Ovary (tissue), 10 donors: ENCODE measurements at places on chromosomes 12 and 14.

DNA sequence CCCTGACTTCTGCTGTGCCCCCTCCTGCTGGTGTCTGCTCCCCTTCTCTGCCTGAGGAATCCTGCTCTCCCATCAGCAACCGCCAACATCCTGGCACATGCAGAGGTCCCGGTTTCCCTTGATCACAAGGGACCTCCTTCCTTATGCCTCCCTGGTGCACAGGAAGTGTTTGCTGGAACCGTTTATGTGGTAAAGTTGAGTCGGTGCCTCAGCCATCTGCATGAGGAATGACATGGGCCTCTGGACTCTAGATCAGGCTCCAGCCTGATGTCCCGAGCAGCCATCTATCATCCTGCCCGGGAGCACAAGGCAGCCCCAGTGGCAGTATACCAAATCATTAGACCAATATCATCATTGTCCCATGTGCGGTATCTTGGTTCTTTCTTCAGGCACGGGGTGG is 90.4 kb downstream of the BORCS5 start:
- no peak for DNase-seq

GRCh38 chr14:23544511-23545447 is 6.8 kb downstream of the ZFHX2 start:
- no peak for DNase-seq

GRCh38 chr14:80780500-80780899 is 161.0 kb downstream of the CEP128 start:
- no peak for DNase-seq

DNA sequence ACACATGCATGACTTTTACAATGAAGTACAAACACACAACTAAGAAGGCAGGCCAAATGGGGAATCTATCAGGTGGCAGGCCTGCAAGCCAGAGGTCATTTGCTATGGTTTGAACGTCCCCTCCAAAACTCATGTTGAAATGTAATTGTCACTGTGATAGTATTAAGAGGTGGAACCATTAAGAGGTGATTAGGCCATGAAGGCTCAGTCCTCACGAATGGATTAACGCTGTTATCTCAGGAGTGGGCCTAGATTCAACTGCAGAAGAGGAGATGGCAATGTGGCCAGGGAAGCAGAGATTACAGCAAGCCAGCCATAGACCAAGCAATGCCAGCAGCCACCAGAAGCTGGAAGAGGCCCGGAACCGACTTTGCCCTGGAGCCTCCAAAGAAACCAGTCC is 13.5 kb upstream of the ACTR6 start:
- no peak for DNase-seq

GRCh38 chr14:33401311-33401710 is 462.6 kb downstream of the NPAS3 start:
- no peak for DNase-seq

DNA sequence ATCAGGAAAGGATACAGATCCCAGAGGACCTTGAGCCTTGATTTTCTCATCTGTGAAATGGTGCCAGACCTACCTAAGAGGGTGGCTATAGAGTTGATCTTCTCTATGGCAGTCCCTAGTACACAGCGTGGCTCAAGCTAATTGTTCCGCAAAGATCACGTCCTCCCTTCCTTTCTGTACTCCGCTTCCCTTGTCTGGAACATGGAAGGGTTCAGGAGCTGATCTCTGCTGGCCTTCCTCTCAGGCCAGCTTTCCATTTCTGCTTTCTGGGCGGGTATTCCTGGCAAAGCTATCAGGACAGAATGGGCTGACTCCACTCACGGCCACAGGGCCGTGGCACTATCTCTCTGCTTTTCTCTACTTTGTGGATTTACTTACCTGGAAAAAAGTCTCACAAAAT is 6.5 kb downstream of the CAMKK2 start:
- no peak for DNase-seq

GRCh38 chr12:49635036-49635435 is 11.7 kb downstream of the PRPF40B start:
- no peak for DNase-seq

- DNase-seq = peak; percentile 86
These were observed 1.3 kb downstream of the ARHGEF40 start for GRCh38 chr14:21071225-21072030.

DNA sequence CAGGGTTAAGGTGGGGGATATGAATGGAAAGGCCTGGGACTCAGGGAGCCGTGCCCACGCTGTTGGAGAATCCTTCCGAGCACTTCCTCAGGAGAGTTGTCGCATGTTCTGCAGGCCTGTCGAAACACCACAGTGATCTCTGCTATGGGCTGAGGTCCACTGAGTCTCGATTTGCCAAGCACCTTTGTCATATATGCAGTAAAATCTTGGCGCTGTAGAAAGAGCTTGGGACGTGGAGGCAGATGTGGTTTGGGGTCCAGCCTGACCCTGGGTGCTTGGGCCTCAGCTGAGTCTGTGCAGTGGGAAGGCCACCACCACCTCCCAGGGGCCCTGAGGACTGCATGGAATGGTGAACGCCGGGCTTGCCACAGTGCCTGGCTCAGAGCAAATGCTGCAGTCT is 32.9 kb downstream of the C14orf132 start:
- DNase-seq = no peak

GRCh38 chr12:119727600-119728443 is 59.9 kb downstream of the PRKAB1 start:
- DNase-seq = no peak

GRCh38 chr12:66627270-66627987 is 51.4 kb downstream of the GRIP1 start:
- no peak for DNase-seq

DNA sequence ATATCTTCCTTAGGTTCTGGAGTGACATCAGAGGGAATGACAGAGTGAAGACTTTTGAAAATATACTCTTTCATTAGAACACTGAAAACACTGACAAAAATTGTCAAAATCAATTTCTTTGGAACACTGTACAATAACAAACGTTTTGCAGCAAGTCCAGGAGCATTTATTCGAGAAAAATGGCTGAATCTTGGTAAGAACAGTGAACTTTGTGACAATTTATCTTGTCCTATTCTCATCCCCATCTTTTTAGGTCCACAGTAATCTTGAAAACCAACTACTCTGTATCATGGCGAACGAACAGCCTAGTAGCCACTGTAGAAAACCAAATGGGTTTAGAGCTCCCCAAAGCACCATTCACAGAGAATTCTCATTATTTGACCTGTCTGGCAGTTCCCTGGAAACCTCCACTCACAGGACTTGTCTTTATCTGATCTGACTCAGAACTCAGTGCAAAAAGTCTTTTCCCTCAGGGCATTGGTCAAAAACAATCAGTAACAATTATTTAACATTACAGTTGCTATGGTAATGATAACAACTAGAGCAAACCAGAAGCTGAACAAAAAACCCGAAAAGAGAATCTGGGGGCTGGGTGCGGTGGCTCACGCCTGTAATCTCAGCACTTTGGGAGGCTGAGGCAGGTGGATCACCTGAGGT is 20.3 kb upstream of the PPP2R5E start:
- no peak for DNase-seq

GRCh38 chr12:26978801-26979200 is 35.4 kb downstream of the TM7SF3 start:
- no peak for DNase-seq

- DNase-seq = no peak
These were observed 357.9 kb upstream of the TMEM132C start for GRCh38 chr12:127909041-127909440.

GRCh38 chr14:93654599-93654998 is 133.7 kb downstream of the PRIMA1 start:
- DNase-seq = no peak

DNA sequence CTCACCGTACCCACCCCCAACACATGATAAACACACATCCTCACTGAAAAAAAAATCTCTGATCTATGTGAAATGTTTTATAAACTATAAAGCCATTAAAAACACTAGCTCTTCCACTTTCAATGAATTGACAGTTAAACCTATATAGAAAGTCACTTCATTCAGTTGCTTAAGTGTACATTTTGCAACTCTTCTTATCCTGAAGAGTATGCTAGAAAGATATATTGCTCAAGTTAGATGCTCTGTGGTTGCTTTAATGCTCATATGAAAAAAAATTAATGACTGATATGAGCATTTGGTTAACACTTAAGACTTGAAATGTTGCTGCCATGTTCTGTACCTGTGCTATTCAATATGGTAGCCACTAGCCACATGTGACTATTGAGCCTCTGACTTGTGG is 21.0 kb upstream of the MIA2 start:
- DNase-seq = no peak

DNA sequence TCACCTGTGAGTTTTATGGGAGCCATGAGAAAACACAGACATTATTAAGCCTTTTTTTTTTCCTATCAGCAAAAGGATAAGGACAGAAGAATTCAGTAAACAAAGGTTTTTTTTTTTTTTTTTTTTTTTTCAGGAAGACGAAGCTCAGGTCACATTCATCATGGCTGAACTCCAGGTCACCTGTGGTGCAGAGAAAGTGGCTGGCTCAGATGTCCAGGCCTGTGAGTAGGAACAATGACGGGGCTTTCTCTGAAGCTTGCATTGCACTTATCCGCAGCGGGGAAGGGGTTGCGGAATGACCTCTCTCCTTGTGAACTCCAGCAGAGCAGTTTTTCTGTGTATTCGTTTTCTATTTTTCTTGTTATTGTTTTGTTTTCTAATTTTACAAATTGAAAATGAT is 759.6 kb upstream of the TMEM132C start:
- no peak for DNase-seq

- no peak for DNase-seq
These were observed 122.0 kb downstream of the TMEM117 start for GRCh38 chr12:43957732-43958372.

DNA sequence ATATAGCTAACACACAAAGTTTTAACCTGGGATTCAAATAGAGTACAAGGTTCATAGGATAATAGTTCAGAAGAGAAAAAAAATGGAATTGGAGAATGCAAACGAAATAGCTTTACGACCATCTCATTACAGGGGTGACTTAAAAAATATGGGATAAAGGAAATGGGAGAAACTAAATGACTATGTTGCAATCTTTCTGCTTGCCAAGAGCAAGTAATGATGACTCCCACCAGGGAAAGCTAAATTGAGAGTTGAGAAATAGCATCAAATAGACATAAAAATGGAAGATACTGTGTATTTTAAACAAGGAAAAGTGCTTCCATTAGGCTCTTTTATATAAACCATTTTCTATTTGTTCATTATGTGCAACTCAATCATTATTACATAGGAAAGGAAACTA is 155.7 kb upstream of the ATXN7L3B start:
- no peak for DNase-seq

- DNase-seq = no peak
These were observed 20.7 kb downstream of the PELI2 start for GRCh38 chr14:56138928-56139327.

- no peak for DNase-seq
These were observed 62.7 kb upstream of the PELI2 start for GRCh38 chr14:56055511-56055910.

- no peak for DNase-seq
These were observed 57.0 kb downstream of the PHLDA1 start for GRCh38 chr12:75974323-75975187.

DNA sequence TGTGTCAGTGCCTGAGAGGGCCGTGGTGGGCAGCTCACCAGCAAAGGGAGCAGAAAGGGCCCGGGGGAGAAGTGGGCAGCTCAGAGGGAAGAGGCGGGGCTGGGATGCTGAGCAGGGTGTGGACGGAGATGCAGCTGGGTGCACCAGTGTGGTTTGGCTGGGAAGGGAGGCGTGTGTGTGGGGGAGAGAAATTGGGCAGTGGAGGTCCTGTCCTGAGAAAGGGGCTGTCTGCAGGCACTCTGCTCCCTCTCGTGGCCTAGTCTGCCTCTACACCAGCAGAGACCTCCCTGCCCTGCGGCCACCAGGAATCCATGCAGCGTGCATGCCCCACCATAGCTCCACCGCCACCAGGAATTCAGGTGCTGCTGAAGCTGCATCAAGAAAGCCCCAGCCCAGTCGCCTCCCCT is 6.4 kb downstream of the TMEM121 start:
- DNase-seq = no peak

DNA sequence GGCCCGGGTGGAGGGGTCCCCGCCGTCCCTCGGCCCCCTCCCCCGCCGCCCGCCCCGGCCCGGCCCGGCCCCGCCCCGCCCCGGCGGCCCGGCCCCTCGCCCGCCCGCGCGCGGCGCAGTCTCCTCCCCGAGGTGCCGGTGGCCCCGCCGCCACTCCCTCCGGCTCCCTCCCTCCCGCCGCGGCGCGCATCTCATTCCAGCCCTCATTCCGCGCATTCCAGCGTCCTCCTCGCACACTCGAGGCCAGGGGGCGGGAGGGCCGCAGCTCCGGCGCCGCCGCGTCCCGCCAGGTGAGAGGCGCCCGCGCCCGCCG is at the start of gene TEAD4:
TSS of gene TEAD4 (plus strand) at position 206 of the 313 bp plus-strand sequence.
- DNase-seq = peak; percentile 56

DNA sequence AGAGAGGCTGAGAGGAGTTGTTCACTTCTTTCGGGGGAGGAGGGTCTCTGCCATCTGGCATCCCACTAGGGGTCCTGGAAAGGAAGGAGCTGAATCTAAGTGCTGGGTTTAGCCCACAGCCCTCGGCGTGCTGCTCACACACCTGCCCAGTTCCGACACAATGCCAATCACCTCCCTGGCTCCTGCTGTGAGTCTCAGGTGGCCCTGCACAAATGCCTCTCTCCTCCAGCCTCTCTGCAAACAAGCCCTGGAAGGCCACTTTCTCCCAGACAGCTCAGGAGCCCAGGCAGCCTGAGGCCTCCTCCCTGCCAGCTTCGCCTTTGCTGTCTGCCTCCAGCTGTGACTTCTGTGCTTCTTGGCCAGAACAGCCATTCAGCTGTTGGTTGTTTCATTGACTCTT is 51.2 kb downstream of the SMIM41 start:
- DNase-seq = no peak

GRCh38 chr14:53964249-53964648 is 7.6 kb upstream of the BMP4 start:
- DNase-seq = no peak

- DNase-seq = no peak
These were observed 8.8 kb upstream of the KRT74 start for GRCh38 chr12:52582486-52582885.

- no peak for DNase-seq
These were observed 402.9 kb upstream of the PDE3A start for GRCh38 chr12:19965196-19966038.

GRCh38 chr12:117850048-117850447 is 118.7 kb downstream of the KSR2 start:
- no peak for DNase-seq

DNA sequence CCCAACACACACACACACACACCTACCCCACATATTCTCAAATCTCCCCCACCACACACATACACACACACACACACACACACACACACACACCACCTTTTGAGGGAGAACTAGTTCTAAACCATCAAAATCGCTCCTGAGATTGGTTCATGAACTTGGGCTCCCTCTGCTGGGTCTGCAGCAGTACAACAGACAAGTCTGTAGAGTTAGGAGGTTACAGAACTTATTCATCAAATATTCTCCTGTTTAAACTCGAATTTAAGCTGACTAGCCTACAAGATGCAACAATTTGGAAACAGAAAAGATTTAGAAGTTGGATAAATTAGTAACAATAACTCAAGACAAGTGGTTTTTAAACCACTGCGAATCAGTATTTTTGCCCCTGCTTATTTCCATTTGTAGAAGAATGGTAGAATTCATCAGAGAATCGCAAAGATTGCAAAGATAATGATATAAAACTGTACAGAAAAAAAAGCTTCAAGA is 136.4 kb upstream of the USP15 start:
- peak; percentile 33 for DNase-seq
